ENCODE measurements at places on chromosomes 5 and 9.

- DNase-seq: no peak
These were observed 115.8 kb upstream of the CCDC152 start for GRCh38 chr5:42640835-42641234.

DNA sequence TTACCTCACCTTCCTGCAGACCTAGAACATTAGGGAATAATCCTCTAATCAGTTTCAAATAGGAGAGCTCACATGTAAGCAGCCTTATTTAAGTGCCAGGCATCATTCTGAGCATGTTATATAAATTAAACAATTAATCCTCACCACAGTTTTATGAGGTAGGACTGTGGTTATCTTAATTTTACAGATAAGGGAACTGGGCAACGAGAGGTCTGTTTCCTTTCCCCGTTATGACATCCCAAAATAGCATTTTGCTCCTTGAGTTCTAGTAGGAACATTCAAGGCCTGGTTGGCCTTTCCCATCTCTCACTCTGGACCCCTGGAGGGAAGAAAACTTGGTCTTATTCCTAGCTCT is 19.1 kb upstream of the IFNB1 start:
- DNase-seq: no peak

DNA sequence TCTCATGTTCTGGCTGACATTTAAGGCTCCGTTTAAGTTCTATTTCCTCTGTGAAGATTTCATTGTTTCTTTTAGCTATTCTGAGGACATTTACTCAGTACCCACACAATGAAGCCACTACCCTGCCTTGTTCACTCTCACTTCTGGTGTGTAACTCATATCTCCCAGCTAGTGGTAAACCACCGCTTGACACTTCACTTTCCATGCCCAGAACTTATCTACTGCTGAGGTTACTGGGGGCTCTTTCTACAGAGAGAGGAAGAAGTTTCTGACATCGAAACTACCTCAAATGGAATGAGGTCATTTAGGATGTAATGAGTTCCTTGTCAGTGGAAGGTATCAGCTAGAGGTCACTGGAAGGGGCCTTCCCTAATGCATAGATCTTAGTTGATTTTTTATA is 501.5 kb downstream of the DMAC1 start:
- no peak for DNase-seq

- DNase-seq: no peak
These were observed 20.0 kb downstream of the CLTA start for GRCh38 chr9:36210722-36211121.

DNA sequence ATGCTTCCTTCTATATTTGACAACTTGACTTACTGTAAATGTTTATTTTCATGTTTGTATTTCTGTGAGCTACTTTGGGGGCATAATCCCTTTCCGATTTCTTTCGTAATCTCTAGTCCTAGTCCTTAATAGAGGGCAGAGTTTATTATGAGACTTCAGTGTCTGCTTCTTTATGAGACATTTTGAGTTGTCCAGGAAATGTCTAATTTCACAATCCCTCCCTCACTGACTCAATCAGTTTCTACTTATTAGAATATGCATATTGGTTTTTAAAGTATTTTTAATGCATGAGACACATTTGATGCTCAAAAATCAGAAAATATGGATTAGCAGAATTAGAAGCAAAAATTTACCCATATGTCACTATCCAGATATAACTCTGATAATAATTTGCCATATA is 160.9 kb downstream of the FOCAD start:
- no peak for DNase-seq
